ENCODE measurements at places on chromosomes 5 and 9.

GRCh38 chr5:138754699-138755057, 1.5 kb downstream of the CTNNA1 start:
- DNase-seq = peak; percentile 27

- no peak for DNase-seq
Measured at GRCh38 chr9:106066940-106067524, 372.7 kb downstream of the TMEM38B start.

DNA sequence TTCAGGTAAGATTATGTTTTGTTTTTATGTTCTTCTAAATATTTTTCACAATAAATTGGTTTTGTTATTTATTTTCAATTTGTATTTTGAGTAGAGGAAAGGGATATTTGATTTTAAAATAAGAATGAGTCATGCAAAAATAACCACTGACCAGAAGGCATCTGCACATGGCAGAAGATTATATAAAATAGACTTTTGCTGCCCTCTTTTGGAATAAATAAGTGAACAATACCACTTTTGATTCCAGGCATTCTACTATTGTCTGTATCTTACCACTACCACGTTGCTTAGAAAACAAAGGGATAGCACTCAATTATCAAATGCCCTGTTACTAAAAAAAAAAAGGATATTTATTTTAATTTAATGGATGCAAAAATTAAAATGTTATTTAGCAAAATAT, 227.3 kb upstream of the ITGA1 start:
- peak; percentile 4 for DNase-seq

DNA sequence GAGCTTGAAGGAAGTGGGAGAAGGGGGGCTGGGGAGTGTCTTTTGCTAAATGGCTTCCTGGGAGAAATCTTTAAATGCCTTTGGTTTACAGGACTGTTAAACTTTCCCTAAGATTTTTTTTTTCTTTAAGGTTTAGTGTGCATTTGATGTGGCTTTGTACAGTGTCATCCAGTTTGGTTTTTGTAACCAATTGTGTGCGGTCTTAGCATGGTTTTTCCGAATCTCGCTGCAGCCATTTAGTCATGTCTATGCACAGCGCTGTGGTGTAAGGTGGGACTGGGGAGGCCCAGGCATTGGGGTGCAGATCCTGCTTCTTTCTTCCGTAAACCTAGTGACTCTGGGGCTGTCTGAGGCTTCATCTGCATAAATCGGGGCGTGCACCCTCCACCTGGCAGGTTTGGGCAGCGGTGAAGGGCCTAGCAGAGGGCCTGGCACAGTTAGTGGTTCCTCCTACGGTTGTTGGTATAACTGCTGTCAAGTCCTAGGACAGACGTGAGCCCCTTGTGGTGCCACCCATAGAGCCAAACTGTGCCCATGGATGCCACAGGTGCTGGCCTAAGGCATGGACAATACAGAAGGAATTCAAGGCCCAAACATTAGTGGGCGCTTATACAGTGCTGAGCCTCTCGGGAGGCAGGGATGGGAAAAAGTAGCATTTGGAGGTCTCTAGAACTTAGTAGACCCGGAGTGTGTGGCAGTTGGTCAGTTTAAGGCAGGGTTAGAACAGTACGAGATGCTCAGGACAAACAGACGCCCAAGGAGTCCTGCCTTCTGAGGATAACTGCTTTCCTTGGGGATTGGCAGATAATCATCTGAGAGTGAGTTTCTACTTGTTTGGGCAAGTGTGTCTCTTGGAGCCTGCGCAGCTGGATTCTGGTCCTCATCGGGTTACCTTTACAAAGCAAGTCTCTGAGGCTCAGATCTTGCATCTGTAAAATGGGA, 1.5 kb downstream of the PRRC2B start:
- DNase-seq = peak; percentile 26

DNA sequence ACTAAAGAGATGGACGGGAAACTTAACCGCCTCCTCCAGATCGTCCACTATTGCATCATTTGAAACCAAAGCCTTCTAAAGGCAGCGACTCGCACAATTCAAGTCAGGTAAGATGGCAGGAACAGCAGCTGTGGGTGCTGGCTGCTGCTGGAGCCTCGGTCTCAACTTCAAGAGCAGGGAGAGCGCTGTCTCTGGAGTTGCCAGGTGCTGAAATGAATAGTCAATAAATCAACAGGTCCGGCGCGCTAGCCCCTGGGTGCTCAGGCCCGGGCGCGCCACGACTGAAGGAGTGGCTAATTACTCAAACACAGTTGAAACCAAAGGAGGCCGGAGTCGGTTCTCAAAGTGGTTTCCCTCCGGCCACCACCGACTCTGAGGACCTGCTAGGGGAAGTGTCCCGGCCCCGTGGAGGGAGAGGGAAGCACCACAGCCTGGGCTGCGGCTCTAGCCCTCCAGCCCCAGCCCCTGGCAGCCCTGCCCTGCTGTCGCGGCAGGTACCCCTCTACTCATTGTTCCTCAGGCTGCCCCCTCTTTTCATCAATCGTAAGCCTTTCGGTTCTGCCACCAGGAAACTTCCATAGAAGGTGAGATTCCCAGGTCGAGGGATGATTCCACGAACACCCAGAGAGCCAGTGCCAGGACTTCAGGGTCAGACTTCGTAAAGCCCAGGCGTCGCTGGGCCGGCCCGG, 804 bp downstream of the TTC39B start:
- DNase-seq = peak; percentile 55

DNA sequence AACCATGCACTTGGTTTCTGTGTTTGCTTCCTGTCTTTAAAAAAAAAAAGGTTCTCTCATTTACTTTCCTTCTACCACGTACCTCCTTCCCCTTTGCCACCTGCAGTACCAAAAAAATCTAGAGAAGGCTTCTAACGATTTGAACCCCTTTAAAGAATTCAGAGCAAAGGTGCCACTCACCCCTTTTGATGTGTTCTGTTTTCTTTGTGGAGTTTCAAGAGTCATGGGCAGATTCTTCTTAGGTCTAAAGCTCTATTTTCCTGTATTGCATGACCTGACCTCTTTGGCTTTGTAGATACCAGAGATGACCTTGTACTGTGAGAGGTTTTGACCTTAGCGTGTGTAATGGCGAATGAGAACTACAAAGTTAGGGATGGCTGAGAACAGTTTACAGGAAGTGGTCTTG, 29.0 kb downstream of the TXNDC8 start:
- no peak for DNase-seq

DNA sequence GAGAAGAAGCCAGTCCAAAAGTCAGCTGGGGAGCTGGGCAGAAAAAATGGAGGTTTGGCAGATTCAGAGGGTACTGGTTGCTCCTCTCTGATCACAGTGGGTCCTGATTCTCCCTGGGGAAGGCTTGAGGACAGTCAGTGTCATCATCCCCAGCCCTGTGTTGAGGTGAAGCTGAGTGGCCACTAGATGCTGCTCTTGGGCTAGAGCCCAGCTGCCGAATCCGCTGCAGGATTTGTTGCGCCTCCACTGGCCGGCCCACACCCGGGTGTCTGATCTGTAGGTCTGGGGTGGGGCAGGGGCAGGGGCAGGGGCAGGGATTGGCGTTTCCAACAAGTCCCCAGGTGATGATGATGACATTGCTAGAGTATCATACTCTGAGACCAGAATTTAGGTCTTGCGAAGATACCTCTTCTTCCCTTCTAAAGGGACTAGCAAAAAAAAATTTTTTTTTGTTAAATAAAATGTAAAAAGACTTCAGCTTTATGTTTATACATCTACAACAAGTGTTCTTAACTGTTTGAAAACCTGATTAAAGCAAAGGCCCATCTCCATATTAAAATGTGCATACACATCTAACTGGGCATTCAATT, 106.8 kb downstream of the PDE6A start:
- peak; percentile 74 for DNase-seq

GRCh38 chr5:180601591-180602480, 10.5 kb upstream of the SCGB3A1 start:
- DNase-seq = no peak

GRCh38 chr9:79384091-79384490, 187.7 kb upstream of the TLE4 start:
- DNase-seq = no peak

GRCh38 chr9:120556775-120557174, 23.2 kb downstream of the CDK5RAP2 start:
- DNase-seq = no peak

- DNase-seq = peak; percentile 37
Measured at GRCh38 chr5:107743373-107744000, 72.8 kb upstream of the EFNA5 start.

DNA sequence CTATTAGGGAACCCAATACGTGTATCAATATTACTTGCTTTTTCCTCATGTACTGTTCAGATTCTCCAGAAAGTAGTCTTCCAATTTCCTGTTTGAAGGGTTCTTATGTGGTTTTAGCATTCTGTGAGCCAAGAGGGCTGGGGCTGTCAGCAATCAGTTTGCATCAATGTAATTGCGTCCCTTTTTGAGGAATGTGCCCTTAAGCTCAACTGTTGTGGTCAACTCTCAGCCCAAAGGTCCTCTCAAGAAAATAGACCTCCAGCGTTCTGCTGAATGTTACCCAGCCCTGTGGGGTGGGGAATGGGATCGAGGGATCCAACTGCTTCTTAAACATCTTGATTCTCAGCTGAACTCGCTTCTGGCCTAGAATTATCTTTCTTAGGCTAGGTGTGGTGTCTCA, 43.8 kb upstream of the CDK20 start:
- DNase-seq = no peak

- DNase-seq = no peak
Measured at GRCh38 chr9:78938821-78939220, 632.9 kb upstream of the TLE4 start.

DNA sequence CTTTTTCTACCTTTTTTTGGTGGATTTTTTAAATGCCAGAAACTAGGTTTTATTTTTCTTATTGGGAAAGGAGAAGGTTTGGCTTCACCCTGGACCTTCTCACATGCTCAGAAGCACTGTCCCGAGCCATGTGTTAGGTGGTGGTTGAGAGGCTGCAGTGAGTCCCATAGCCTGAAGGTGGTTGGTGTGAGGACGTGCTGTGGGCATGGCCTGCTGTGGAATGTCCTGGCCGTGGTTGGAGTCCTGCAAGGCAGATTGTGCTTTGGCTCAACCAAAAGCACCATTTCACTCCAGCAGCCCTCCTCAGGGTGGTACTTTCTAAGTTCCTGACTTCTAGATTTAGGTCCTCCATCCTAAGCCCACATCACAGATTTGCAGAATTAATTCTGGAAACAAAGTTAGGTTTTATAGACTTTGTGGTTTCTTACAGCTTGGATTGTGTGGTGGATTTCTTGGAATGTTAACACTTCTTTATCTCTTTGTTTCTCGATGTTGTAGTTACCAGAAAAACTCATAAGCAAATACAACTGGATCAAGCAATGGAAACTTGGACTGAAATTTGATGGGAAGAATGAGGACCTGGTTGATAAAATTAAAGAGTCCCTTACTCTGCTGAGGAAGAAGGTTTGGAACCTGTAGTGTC, 22.6 kb downstream of the OTULIN start:
- peak; percentile 54 for DNase-seq

DNA sequence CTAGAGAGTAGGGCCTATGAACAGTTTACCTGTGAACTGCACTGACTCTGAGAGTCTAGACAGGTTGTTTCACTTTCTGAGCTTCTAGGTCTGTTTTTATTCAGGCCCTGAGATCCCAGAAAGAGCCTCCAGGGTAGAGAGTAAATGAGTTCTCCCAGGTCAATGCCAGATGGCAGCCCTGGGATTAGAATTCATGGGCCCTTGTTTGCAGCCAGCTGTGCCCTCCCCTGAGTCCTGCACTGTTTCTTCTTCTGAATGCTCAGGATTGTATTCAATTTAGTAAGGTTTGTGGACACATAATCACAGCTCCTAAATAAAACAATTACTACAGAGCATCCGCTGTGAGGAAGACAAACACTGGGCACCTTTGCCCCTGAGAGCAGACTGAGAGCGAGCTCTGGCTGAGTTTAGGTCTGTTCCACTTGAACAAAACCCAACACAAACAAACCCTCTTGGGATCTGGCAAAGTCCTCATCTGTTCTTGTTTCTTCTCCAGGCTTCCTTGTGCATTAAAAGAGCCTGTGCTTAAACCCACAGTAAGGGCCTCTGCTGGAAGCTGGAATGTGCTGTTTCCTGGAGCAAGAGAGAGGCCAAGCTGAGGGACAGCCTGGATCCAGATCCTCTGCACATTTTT, 29.9 kb downstream of the FAM219A start:
- DNase-seq = peak; percentile 84

GRCh38 chr5:170000155-170000554, 19.9 kb upstream of the INSYN2B start:
- no peak for DNase-seq

All from astrocyte of the spinal cord (primary cell).